Left renal cortex interstitium (tissue), 4 donors: ENCODE measurements at places on chromosomes 3 and 15.

DNA sequence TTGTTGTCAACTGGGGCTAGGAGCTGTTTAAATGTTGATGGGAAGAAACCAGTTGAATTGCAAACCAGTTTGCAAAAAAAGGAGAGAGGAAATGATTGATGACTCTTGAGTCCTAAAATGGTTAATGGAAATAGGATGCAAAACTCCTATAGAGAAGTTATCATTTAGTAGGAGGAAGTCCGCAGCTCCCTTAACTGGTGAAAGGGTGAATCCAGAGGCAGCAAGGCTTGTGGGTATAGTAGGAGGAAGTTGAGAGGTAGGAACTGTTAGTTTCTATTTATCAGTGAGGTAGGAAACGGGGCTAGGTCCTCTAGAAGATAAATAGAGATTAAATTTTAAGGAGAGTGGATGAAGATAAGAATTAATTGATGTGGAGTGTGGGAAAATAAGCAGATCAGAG, 15.4 kb downstream of the IREB2 start:
- DNase-seq = no peak

GRCh38 chr3:181929501-181929900, 217.8 kb downstream of the SOX2 start:
- DNase-seq = no peak

- no peak for DNase-seq
Observed at GRCh38 chr3:39103324-39103693, 4.1 kb downstream of the GORASP1 start.

- DNase-seq = no peak
Observed at GRCh38 chr3:151293127-151293526, 14.8 kb upstream of the P2RY14 start.

DNA sequence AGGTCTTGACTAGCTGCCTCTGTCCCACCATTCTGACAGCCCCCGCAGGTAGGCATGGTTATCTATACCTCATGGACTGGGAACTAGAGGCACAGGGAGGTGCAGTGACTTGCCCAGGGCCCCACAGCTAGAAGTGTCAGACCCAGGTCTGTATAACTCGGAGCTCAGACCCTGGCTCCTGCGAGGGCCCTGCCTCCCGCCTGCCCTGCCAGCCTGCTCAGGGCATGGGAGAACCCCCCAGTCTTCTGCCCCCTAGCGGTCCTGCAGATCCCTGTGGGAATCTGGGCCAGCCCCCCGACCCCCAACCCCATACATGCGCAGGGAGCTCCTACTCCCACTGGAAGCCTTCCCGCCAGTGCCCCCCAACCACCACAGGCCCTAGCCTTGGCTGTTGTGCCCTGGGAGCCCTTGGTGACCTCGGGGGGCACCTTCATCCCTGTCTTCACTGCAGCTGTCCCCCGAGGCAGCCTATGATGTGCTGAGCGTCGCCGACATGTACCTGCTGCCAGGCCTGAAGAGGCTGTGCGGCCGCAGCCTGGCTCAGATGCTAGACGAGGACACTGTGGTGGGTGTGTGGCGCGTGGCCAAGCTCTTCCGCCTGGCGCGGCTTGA, 6.9 kb downstream of the ABTB1 start:
- DNase-seq = no peak

GRCh38 chr15:61227269-61227949, 1.7 kb downstream of the RORA start:
- DNase-seq = peak; percentile 51

- no peak for DNase-seq
Observed at GRCh38 chr3:32373276-32373675, 18.4 kb upstream of the CMTM7 start.

GRCh38 chr15:41946970-41947369, 25.4 kb downstream of the EHD4 start:
- DNase-seq = no peak
